ENCODE measurements at places on chromosomes 3 and 15.
A peak's percentile ranks its signal among the peaks of the same experiment; 100 is the strongest.

DNA sequence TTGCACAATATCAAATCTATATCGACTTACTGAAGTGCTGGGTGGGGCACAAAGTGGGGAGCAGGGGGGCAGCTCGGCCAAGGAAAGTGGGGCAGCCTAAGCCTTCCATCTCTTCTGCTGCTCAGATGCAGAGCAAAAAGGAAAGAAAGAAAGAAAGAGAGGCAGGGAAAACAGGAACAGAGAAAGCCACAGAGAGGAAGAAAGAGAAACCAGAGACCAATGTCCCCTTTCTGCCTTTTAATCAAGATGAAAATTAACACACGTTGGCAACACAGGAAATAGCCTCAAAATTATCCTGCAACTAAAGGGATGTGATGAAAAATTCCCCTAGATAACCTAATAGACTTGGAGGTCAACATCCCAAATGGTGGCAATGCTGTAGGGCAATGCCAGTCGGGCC lies 72.2 kb upstream of the RAD18 start:
- DNase-seq = no peak

DNA sequence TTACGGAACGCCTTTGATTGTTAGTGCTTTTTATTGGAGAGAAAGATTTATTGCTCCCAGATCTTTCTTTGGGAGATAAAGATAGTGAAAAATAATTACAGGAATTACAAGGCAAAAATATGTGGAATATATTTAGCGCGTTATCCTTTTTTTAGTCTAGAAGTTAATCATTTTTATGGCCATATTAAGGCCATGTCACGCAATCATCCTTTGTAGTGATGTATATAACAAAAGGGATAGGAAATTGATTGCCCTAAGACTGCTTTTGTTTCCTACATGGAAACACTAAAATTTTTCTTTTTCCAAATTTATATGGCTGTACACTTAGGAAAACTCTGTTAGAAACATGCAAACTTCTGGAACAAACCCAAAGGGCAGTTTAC lies 1.5 kb downstream of the TRPC1 start:
- DNase-seq = no peak

- DNase-seq = no peak
These were observed 146.4 kb downstream of the ISL2 start for GRCh38 chr15:76483018-76483417.

DNA sequence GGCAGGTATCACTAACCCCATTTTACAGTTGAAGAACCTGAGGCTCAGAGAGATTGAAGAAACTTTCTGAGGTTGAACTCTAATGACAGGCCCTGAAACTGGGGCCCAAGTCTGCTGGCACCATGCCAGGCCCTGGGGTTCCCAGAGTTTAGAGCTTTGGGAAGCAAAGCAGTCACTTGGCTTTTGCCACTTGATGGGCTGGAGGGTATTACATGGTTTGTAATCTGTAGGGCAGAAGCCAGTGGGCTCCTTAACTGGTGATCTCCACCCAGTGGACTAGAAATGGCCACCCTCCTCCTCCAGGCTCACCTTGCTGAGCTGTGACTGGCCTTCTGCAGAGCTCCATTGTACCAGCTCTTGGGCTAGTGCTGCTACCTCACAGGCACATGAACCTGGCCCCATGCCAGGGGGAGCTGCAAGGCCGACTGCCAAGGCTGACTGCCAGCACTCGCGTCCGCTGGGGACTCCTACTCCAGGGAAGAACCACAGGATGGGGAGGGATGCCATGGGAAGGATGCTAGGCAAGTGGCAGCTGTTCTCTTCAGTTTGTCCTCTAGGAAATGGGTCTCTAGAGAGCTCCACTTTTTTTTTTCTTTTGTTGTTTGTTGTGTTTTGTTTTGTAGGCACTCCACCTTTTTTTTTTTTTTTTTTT lies 104.8 kb downstream of the ETFA start:
- DNase-seq = no peak

DNA sequence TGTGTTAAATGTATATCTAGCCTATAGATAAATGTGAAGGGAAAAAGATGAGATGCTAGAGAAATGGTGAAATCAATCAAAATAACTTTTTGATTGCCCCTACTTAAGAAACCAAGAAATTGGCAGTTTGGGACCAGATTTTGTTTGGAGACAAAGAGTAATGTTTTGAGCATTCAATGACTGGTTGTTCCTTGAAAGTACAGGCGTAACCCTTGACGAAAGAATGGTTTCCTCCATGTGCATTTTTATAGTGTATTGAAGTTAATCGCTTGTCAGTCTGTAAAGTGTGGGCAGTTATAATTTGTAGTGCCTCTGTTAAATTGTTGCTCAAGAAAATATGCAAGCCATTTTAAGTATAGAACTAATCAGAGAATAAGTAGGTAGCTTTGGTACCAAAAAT lies 1.2 kb downstream of the KIF23 start:
- DNase-seq = no peak

GRCh38 chr3:8851703-8852102 lies 82.3 kb upstream of the OXTR start:
- DNase-seq = no peak

GRCh38 chr3:188154014-188154808 lies at the start of gene LPP:
Gene LPP, plus strand, starts transcription at chr3:188154157. Its CDS starts 251,964 bp downstream, at chr3:188406121.
- peak; percentile 30 for DNase-seq

- DNase-seq = no peak
These were observed 28.9 kb downstream of the PDE8A start for GRCh38 chr15:85010386-85011159.

DNA sequence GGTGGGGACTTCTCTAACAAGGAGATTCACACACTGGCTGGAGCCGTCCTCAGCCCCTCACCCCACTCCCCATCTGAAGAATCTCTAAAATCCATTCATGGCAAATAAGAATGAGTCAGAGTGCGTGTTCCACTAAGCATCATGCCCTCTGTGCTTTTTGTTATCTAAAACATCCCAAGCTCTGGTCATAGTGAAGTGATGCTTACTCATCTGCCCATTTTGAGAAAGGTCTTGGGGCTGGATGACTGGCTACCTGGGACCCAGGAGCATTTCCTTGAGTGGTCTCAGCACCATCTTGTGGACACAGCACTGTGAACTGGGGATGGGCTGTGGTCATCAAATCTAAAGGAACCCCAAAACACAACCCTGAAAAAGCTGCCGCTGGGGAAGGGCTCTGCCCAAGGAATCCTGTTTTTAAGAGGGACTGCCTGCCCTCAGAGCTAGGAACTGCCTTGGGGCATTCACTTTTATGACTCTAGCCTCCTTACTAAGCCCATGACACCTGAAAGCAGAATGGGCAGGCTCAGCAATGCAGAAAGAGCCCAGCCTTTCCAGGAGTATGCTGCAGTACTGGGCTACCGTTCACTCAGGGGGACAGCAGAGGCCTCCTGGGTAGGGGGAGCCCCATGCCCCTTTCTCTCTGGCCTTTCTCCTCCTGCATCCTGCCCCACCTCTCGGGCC lies 53.5 kb downstream of the ZBTB38 start:
- no peak for DNase-seq

GRCh38 chr3:152459118-152459515 lies 190.4 kb downstream of the MBNL1 start:
- no peak for DNase-seq

GRCh38 chr3:23836536-23837230 lies 30.9 kb downstream of the UBE2E1 start:
- no peak for DNase-seq

- no peak for DNase-seq
These were observed 11.7 kb downstream of the MRPL3 start for GRCh38 chr3:131491084-131491483.

GRCh38 chr3:188326111-188326510 lies 172.2 kb downstream of the LPP start:
- DNase-seq = no peak

- no peak for DNase-seq
These were observed 190.9 kb downstream of the FAM43A start for GRCh38 chr3:194876403-194877095.

DNA sequence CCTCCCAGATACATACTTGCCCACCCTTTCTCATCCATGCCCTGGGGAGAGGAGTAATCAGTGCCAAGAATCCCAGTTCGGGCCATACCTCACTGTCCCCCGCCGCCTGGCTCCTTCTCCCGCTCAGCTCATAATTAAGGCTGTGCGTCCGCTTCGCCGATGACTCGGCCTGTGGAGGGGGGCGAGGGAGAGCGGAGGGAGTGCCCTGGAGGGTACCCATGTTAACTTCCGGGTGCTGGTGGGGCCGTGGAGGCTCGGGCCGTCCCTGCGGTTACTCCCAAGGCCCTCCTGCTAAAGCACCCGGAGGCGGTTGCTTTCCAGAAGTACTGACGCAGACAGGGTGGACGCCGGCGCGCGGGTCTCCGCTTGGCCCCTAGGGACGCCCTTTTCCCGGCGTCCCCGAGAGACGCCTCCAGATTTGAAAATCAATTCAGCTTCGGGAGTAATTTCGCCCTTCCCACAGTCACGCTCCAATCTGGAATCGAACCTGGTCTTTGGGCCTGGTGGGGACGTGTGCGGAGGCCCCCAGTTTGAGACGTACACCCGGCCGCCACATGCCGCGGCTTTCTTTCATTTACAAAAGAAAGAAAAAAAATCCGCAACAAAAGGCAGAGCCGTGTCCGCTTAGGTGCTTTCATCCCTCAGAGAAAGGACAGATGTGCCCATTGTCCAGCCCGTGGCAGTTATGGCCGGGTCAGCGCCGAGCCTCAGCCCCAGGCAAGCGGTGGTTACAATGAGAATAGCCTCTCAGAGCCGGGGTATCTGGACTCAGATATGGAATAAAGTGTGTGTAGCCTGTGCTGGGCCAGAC lies 1.0 kb upstream of the ONECUT1 start:
- DNase-seq = no peak

- no peak for DNase-seq
These were observed 807.0 kb upstream of the ARRDC4 start for GRCh38 chr15:97153356-97153965.

GRCh38 chr3:37346227-37347005 lies 172.0 kb upstream of the LRRFIP2 start:
- no peak for DNase-seq

- no peak for DNase-seq
These were observed 15.2 kb downstream of the RFTN1 start for GRCh38 chr3:16498130-16498890.

- DNase-seq = peak; percentile 64
These were observed 412 bp downstream of the SLC41A3 start for GRCh38 chr3:126083511-126083912.

GRCh38 chr15:100400996-100401395 lies 59.2 kb upstream of the ADAMTS17 start:
- no peak for DNase-seq
